ENCODE measurements at places on chromosomes 1 and 21.

GRCh38 chr1:230464671-230465070 lies 38.5 kb upstream of the PGBD5 start:
- no peak for DNase-seq

DNA sequence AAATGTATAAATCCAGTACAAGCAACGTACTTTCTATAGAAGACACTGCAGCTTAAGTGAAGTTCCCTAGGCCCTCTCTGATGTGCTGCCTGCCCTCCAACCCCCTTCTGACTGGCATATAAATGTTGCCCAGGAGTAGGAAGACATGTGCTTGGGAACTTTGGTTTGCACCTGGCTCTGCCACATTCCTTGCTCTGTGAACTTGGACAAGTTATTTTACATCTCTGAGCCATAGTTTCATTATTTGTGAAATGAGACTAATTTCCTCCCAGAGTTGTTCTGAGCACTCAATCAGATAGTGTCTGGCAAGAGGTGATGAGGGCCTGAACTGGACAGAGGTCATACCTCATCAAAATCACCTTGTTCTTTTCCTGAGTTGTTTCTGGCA lies 3.5 kb upstream of the PHC2 start:
- DNase-seq = no peak

GRCh38 chr1:202648605-202649226 lies 61.5 kb downstream of the SYT2 start:
- DNase-seq = no peak

- no peak for DNase-seq
Measured at GRCh38 chr1:226373376-226373775, 34.5 kb downstream of the PARP1 start.

DNA sequence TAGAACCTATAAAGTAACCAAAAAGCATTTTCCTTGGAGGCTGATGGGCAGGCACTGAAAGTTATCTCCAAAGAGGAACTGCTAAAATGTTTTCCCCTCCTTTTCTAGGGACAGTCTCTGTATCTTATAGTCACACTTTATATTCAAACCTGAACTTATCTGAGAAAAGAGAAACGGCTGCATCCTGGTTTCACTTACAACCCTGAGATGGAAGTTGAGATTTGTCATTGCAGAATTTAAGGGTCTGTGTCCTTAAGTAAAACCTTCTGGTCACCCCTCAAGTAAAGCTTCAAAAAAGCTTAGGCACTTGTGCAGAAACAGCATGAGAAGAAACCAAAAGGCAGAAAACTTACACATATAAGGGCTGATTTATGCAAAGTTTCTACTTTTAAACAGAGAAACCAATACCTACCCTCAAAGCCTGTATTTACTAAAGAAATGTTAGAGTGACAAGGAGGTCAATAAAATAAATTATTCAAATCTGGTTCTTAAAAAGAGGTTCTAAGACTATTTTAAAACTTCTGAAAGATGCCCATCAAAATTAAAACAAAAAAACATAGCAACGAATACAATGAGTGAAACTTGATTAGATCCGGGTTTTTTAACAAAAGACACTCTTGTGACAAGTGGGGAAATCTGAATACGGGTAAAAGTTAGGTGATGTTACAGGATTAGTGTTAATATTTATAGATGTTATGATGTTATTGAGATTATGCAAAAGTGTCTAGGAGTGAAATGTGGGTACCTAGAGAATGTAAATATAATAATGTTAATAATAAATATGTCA lies 9.9 kb downstream of the CD58 start:
- DNase-seq = no peak

GRCh38 chr1:175864625-175865024 lies 121.2 kb upstream of the TNR start:
- no peak for DNase-seq

DNA sequence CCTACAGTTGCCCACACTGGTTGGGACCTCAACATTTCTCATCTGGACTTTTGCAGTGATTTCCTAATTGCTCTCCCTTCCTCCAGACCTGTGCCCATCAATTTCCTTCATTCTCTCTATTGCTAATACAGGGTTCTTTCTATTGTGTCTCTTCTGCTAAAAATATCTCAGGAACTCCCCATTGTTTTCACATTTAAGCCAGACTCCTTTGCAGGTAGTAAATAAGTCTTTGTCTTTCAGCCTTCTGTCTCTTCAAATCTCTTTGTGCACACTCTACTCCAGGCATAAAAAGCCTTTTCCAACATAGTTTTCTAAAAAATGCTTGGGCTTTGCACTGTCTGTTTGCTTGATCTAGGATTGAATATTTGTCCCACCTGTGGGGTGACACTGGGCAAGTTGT lies 340.6 kb downstream of the PAPPA2 start:
- DNase-seq = no peak

DNA sequence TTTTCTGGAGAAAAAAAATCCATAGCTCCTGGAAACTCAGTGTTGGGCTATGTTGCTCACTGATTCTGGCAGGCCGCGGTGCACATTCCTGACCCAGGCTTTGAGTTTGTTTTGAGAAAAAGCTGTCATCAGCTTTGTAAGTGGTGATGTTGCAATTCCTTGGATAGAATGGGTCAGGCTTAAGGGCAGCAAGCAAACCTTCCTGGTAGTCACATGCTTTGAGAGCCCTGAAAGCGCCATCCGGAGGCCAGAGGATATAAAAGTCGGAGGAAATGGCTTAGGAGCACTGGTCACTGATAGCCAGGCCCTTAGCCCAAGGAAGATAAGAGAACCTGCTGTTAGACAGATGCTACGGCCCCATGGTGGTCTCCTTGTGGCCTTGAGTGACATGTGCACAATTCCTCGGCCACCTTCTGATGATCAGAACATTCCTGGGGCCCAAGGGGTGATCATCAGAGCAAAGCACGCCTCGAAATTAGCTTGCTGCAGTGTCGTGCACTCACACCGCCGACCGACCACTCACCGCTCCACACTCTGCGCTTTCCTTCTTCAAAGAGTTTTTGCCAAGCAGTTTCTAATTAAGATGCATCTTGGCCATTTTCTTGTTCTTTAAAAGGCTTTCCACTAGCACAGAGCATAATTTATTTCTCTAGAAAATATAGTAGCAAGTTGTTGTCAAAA lies 78.6 kb downstream of the MAN1C1 start:
- DNase-seq = no peak

DNA sequence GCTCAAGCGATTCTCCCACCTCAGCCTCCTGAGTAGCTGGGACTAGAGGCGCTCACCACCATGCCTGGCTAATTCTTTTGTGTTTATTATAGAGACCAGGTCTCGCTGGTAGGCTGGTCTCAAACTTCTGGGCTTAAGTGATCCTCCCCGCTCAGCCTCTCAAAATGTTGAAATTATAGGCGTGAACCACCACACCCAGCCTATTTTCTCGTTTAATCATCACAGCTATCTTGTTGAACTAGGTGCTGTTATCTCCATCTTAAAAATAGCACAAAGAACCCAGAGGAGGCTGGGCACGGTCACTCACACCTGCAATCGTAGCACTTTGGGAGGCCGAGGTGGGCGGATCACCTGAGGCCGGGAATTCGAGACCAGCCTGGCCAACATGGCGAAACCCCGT lies 28.1 kb downstream of the COL16A1 start:
- DNase-seq = peak; percentile 19

DNA sequence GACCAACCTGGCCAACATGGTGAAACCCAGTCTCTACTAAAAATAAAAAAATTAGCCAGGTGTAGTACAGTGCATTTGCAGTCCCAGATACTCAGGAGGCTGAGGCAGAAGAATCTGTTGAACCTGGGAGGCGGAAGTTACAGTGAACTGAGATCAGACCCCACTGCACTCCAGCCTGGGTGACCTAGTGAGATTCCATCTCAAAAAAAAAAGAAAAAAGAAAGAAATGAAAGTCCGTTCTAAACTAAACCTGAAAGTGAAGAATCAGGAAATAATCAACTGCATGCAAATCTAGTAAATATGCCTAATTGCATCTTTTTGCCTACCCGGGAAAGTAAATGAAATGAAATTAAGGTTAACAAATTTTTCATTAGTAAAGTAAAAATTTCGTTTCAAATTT lies 99.6 kb downstream of the ZZZ3 start:
- no peak for DNase-seq

DNA sequence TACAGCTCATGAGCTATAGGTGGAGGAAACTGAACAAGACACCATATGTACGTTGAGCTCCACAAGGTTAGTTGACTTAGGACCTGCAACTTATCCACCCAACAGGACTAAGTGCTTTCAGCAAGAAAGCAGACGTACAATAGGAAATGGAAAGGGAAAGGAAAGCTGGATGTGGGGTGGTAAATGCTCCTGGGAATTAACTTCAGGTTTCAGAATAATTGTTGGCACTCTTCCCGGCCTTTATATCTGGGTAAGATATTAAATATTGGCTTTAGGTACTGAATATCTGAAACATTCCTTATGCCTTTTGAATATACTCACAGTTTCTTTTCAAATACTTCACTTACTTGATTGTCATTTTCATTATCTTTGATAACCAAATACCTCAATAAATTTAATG lies 36.3 kb downstream of the GLMN start:
- DNase-seq = no peak

DNA sequence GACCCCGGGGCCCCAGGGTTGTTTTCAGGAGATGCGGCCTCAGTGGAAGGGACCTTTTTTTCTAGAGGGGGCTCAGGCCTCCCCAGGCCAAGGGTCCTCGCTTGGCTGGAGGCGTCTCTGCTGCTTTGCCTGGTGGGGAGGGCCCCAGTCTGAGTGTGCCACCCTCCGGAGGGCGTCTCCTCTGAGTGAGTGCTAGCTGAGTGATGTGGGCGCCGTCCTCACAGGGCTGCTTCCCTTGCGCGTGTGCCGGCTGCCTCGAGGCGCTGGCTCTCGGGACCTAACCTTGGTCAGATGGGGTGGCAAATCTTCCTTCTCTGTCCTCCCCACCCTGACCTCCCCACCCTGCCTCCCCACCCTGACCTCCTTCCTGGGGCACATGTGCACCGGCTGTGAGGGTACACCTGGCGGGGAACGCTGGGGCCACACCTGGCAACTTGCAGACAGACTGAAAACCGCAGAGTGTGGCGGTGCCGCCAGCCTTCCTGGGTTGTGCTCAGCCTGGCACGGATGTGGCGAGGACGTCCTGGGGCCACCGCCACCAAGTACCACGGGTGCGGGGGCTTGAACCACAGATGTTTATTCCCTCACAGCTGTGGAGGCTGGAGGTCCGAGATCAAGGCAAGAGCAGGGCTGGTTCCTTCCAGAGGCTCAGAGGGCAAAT lies 93.0 kb upstream of the TTC34 start:
- DNase-seq = no peak

- no peak for DNase-seq
Measured at GRCh38 chr1:216005916-216006315, 417.3 kb downstream of the USH2A start.

- no peak for DNase-seq
Measured at GRCh38 chr1:114338191-114338890, 172.7 kb downstream of the TRIM33 start.

- no peak for DNase-seq
Measured at GRCh38 chr1:41641475-41641814, 157.0 kb upstream of the EDN2 start.

DNA sequence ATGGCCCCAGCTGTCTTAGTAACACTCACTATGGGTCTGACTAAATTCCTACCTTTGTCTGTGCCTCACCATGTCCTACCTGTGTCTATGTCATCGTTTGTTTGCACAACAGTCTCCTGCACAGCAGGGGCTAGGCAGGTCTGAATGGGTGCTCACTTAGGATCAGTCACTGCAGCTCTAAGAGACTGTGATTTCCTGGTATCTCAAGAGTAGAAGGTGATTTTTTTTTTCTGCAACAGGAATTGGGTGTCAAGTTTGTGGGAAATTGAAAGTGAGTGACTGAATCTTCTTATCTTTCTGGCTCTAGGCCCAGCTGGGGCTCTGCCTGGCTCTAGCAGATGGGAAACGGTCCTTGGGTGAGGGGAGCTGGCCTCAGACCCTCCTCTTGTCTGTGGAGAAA lies 46.4 kb upstream of the TRABD2B start:
- DNase-seq = peak; percentile 47

DNA sequence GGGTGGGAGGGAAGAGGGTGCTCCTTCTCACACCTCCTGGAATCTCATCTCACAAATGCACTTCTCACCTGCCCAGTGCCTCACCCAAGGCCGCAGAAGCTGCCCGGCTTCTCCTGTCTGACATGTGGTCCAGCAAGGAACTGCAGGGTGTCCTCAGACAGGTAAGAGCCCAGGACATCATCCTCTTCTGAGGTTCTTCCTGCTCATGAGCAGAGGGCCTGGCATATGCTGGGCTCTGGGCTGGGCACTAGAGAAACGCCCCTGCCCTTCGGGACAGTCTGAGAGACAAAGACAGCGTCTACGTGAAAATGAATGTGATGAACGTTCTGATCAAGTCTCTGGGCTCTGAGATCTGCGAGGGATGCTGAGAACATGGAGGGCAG lies 42.4 kb downstream of the PKP1 start:
- DNase-seq = no peak

GRCh38 chr1:156963621-156964020 lies 43.2 kb downstream of the LRRC71 start:
- DNase-seq = no peak

DNA sequence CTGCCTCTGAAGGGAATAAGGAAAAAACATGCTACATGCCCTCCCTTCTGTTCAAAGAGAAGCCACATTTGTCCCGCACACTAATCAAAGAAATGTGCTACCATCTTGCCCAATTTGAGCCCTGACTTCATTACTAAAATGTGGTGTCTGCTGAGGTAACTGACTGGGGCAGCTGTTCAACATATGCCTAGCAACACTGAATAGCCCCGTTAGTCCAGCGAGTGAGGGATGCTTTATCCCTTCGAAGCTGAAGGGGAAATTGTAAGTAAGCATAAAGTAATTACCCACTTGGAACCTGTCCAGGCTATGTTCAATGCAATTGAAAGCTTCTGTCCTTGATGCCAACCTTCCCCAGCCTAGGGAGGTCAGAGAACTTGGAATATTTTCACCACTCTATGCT lies 310.6 kb downstream of the SEC16B start:
- DNase-seq = no peak

DNA sequence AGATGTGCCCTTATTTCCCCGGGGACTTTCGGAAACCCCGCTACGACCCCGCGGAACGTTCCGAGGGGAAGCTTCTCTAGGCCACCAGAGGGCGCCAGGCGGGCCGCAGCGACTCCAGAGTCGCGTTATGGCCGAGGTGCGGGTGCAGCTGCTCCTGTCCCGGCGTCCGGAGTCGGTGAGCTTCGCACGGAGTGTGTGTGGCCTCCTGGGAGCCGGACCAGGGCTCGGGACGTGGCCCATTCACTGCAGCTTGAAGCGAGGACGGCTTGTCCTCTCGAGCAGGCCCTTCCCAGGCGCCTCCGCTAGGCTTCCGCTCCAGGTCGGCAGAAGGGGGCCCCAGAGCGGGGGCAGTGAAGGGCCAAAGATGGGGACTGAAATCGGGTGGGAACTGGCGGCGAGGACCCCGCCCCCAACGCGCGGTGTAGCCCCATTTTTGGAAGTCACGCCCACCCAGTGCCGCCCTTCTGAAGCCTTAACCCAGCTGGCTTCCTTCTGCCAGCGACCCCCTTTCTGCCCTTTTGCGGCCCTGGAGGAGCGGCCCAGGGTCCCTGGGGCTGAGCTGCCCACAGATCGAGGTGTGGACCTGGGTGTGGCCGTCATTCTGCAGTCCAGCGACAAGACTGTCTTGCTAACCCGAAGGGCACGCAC lies at the start of gene NUDT17:
Gene NUDT17, plus strand, starts transcription at position 117 of the 648 bp plus-strand sequence. Its CDS starts 11 bp downstream, at position 128.
- DNase-seq = peak; percentile 82

- no peak for DNase-seq
Measured at GRCh38 chr1:215672482-215672881, 105.4 kb downstream of the KCTD3 start.

GRCh38 chr1:178528953-178529335 lies 16.0 kb downstream of the TEX35 start:
- no peak for DNase-seq
